ENCODE measurements at places on chromosomes 1 and 21.
A peak's percentile ranks its signal among the peaks of the same experiment; 100 is the strongest.

DNA sequence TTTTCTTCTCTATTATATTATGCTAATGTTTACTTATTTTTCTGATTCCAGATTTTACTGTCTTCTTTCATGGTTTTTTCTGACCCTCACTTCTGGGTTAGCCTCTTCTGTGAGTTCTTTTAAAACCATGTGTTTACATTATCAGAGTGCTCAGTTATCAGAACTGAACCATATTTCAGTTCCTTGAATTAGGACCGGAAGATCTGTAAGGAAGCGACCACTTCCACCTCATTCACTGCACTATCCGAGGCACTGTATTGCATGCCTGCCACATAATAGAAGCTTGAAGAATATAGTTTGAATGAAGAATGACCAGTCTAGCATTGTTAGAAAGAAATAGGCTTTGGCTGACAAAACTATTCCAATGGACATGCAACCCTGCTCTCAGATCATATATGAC is 281.0 kb upstream of the DEPDC1 start:
- no peak for DNase-seq

DNA sequence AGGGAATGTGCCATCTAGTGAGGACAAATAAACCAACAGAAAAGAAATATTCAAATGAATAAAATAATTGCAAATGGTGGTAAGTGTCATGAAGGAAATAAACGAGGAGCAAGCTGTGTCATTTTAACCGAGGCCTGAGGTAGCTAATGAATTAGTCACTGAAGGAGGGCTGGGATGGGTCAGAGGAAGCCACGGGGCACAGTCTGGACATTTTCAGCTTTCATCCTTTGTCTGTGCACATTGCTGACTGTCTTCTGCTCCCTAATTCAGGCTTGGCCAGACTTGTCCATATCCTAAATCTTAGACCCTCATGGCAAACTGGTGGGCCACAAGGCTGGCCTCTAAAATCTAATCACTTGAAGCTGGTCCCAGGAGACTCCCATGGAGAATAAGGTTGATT is 138.4 kb downstream of the RHOU start:
- no peak for DNase-seq

DNA sequence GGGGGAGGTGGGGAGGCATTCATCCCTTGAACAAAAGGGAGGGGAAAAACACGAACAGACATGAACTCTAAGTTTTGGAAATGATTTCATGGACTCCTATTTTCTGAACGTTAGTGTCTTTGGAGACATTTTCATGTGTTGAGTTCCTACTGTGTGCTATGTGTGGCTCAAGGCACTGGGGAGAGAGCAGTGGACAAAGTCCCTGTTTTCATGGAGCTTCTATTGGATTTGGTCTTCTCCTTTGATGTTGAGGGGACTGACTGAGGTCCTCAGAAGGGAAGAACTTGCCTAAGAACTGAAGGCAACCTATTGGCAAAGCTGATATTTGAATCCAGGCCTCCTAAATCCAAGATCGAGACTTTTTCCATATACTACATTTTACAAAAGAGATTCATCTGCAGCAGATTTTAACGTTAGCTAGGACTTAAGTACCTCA is 30.4 kb downstream of the JUN start:
- DNase-seq, result no peak

- DNase-seq, result no peak
Observed at GRCh38 chr1:225654688-225655508, 2.0 kb upstream of the ENAH start.

GRCh38 chr1:19894218-19894617 is 12.0 kb downstream of the OTUD3 start:
- no peak for DNase-seq

DNA sequence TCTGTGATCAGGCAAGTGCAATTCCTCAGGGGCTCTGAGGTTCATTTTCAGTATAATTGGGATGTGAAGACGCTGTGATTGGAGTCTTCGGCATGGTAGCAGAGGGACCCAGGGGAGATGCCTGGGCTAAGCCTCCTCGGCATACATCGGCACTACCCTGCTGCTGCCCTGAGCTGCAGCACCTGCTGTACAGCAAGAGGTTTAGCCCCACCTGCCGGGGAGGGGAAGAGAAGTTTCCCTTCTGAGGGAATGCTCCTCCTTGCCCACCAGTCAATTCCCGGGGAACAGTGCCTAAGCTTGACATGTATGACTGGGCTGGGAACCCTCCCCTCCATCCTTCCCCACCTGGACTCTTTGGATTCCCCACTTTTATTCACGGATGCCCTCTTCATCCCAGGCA is 24.9 kb downstream of the CNIH3 start:
- DNase-seq, result no peak

GRCh38 chr1:21839337-21840037 is 27.4 kb downstream of the LDLRAD2 start:
- no peak for DNase-seq

DNA sequence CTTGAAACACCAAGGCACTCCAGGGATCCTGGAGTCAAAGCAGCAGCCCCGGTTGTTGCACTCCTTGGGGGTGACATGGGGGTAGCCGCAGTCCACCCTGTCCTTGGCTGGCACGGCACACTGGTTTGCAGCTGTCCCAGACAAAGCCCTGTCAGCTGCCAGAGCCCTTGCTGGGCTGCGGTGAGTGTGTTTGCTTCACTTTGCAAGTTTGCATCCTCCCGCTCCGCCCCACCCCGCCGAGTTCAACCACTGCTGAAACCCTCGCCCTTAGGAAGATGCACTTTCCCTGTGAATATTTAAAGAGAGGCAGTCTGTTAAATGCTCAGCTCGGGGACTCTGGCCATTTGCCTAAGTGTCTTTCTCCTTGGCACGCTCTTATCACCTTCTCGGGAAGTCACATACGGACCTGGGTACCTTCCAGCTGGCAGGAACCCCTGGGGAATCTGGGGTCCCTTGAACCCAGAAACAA is 1.7 kb downstream of the TFF3 start:
- DNase-seq, result no peak

GRCh38 chr1:62998845-62999649 is 215.1 kb downstream of the ATG4C start:
- no peak for DNase-seq

DNA sequence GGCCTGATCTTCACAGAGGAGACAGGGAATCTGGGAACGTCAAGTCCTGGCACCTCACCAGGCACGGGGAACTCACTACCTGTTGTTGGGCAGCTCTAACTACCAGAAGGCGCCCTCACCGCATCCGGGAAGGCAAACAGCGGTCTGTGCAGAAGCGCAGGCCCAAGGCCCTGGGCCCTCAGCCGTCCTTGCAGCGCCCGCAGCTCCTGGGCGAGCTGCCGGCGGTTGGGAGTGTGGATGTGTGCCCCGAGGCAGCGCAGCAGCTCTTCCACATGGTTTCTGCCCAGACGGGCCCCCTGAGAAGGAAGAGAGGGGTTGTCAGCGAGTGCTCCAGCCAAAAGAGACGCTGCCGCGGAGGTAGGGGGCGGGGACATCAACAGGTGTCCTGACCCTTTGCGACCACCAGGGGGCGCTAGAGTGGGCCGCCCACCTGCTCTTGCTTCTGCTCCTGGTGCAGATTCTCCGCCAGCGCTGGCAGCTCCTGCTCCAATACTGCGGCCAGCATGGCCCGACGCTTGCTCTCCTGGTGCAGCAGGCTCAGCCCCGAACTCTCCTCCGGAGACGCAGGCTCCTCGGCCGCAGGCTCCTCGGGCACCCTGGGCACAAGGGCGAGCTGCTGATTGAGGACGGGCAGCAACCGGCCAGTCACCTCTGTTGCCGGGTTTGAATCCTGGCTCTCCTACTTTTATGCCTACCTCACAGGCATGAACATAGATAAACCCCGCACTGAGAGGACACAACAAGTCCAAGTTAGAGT is 9.3 kb downstream of the MAP3K6 start:
- DNase-seq, result peak; percentile 27

GRCh38 chr1:28965271-28965870 is 51.0 kb downstream of the EPB41 start:
- DNase-seq, result no peak
